Testis (tissue), 5 donors: ENCODE measurements at places on chromosomes 7 and 10. TPM values are rescaled to one million over a fixed set of nuclear protein-coding genes. Genes with fewer than 3 reads are reported as not detected.

Gene HOXA4
- 3.3 TPM for polyA plus RNA-seq

Gene ANK3
- 23.5 TPM for polyA plus RNA-seq

Gene TMEM229A
- 12.3 TPM for polyA plus RNA-seq

Gene AASS
- polyA plus RNA-seq = 7.5 TPM

Gene LIPM
- polyA plus RNA-seq = not detected

Gene TMEM139
- 5.3 TPM for polyA plus RNA-seq

Gene ENKUR
- polyA plus RNA-seq = 6.2 TPM

Gene GSTO1
- 35.2 TPM for polyA plus RNA-seq

Gene CYP2C8
- polyA plus RNA-seq = 3.9 TPM

Gene SPDYE3
- polyA plus RNA-seq = 3.9 TPM

Gene CCDC172
- polyA plus RNA-seq = 6.7 TPM

Gene AKR1C1
- polyA plus RNA-seq = 30.8 TPM

Gene MAT1A
- polyA plus RNA-seq = 8.3 TPM

Gene ASB10
- 0.18 TPM for polyA plus RNA-seq

Gene ZNF33B
- 11.1 TPM for polyA plus RNA-seq

Gene TBX20
- polyA plus RNA-seq = 0.63 TPM

Gene NPTX2
- 77.3 TPM for polyA plus RNA-seq

Gene TWIST1
- 5.2 TPM for polyA plus RNA-seq

Gene TEX36
- polyA plus RNA-seq = 41.5 TPM

Gene AKR1D1
- 6.9 TPM for polyA plus RNA-seq

Gene GTF2I
- polyA plus RNA-seq = 83.4 TPM

Gene OR2A42
- polyA plus RNA-seq = not detected

Gene CDC123
- 87.4 TPM for polyA plus RNA-seq

Gene OR13A1
- polyA plus RNA-seq = 0.15 TPM

Gene WEE2
- 0.20 TPM for polyA plus RNA-seq

Gene NCF1
- 8.3 TPM for polyA plus RNA-seq

Gene LOXL4
- 14.0 TPM for polyA plus RNA-seq

Gene ENO4
- polyA plus RNA-seq = 9.8 TPM

Gene INHBA
- 2.5 TPM for polyA plus RNA-seq

Gene VWDE
- polyA plus RNA-seq = 0.45 TPM

Gene PRSS2
- not detected for polyA plus RNA-seq

Gene SPDYE16
- 4.1 TPM for polyA plus RNA-seq

Gene FRMD4A
- polyA plus RNA-seq = 20.8 TPM

Gene CPA2
- polyA plus RNA-seq = 1.1 TPM

Gene GFRA1
- polyA plus RNA-seq = 8.6 TPM

Gene HKDC1
- 4.4 TPM for polyA plus RNA-seq

Gene CUZD1
- 1.9 TPM for polyA plus RNA-seq

Gene TMEM254
- 69.6 TPM for polyA plus RNA-seq

Gene TMEM225B
- polyA plus RNA-seq = 406 TPM

Gene DYDC1
- polyA plus RNA-seq = 207 TPM

Gene HMX2
- not detected for polyA plus RNA-seq

Gene FOXI2
- 0.30 TPM for polyA plus RNA-seq

Gene CLCN1
- 2.7 TPM for polyA plus RNA-seq

Gene RET
- 5.1 TPM for polyA plus RNA-seq

Gene ANKRD30A
- 1.2 TPM for polyA plus RNA-seq

Gene CAMK2B
- polyA plus RNA-seq = 4.0 TPM

Gene MMP21
- polyA plus RNA-seq = not detected

Gene SFTPA1
- not detected for polyA plus RNA-seq

Gene GLI3
- polyA plus RNA-seq = 7.3 TPM

Gene GDF10
- polyA plus RNA-seq = 17.7 TPM

Gene RADIL
- polyA plus RNA-seq = 29.7 TPM

Gene CTAGE4
- polyA plus RNA-seq = not detected

Gene VSTM4
- 25.6 TPM for polyA plus RNA-seq

Gene NUDCD3
- polyA plus RNA-seq = 112 TPM

Gene ANKRD61
- 17.3 TPM for polyA plus RNA-seq

Gene SEMA4G
- 6.2 TPM for polyA plus RNA-seq

Gene CYP3A7
- not detected for polyA plus RNA-seq

Gene NACAD
- polyA plus RNA-seq = 8.7 TPM

Gene GPR141
- polyA plus RNA-seq = 1.8 TPM

Gene RNF32
- 159 TPM for polyA plus RNA-seq
